ENCODE measurements at places on chromosomes 1 and 21.

GRCh38 chr1:236280438-236281197, 1.1 kb downstream of the ERO1B start:
- peak; percentile 1 for DNase-seq

- no peak for DNase-seq
Measured at GRCh38 chr21:35336534-35336933, 287.4 kb upstream of the RUNX1 start.

DNA sequence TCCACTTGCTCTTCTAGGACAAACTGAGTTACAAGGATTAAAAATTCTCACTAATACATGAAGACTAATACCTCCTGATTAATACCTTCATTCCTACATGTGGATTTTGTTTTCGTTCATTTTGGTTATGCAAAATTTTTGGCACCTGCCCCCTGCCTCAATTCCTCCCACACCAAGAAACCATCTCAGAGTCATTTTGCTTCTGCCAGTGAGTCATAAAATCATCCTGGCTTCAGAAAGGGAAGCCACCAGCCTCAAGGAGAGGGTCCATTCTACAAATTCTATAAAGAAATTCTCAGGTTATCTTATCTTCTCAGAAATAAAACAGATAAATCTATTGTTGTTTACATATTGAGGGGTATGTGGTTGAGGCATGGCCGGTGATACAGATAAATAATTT, 103.2 kb upstream of the COA6 start:
- DNase-seq, result no peak

DNA sequence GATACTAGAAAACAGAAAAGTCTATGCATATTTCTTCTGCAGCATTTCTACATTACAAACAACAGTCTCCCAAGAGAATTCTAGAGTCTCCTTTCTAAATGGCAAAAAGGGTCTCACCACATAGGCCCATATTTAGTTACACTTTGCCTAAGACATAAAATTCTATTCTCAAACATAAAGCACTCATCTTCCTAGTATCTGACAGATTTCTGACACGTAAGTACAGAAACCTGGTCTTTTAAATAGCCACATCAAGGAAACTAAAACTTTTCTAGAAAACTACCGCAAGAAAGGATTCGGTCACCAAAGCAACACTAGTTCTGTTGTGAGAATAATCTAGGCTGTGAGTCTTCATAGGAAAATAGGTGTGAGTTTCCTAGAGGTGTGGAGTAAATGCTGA, 33.6 kb upstream of the CTSK start:
- no peak for DNase-seq

GRCh38 chr1:157496121-157496526, 56.2 kb downstream of the FCRL5 start:
- DNase-seq, result no peak

DNA sequence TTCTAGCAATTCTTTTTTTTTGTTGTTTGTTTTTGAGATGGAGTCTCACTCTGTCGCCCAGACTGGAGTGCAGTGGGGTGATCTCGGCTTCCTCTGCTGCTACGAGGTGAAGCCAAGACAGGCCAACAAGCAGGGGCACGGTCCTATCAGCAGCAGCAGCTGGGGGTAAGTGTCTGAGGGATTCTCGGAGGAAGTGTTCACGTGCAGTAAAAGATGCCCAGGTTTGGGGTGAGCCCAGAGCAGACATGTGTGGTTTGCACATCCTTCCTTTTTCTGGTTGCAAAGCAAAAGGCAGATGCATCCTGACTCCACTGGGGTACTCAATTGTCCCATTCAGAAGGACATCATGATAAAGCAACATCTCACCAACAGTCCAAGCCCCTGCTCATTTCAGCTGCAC, 27.7 kb downstream of the PIGP start:
- DNase-seq, result no peak

GRCh38 chr1:48743480-48743879, 33.2 kb downstream of the BEND5 start:
- DNase-seq, result no peak

- no peak for DNase-seq
Measured at GRCh38 chr1:207459008-207459407, 4.9 kb downstream of the CR2 start.

DNA sequence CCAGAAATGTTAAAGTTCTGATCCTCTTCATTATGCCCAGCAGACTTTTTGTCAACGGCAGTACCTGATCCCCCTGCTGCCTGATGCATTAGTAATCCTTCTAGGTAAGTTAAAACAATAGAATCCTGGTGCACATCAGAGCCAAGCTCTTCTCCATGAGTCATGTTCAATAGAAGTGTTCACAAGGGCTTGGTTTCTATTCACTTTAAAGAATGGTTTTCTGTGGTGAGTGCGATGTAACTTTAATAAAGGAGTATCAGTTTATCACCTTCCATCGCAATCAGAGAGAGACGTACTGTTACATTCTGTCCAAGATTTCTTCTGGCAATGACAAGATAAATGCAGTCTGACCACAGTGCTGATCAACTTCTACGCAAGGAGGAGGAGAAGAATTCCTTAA, 96.8 kb downstream of the NRIP1 start:
- no peak for DNase-seq

DNA sequence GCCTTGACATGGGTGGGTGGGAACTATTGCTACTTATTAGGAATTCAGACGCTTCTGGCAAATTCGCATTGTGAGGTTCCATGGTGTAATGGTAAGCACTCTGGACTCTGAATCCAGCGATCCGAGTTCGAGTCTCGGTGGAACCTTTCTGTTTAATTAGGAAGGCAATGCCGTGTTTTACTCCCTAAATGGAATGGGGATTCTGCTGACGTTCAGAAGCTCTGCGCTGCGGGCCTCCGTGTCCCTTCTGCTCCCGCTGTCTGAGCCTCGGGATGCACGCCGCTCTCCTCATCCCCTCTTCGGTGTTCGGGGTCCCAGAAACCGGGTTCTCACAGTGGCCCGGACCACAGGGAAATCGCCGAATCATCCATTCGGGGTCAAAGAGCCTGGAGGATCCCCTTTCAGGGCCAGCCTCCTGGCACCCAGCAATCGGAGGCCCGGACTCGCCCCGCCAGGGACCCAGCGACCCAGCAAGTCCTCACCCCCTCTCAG, 280.3 kb downstream of the FAM72C start:
- no peak for DNase-seq
